ENCODE measurements at places on chromosomes 4 and X. TPM values are rescaled to one million over a fixed set of nuclear protein-coding genes. Genes with fewer than 3 reads are reported as not detected.

GRCh38 chr4:1720163-1720983, 750 bp downstream of the TMEM129 start:
- peak; percentile 67 for DNase-seq

GLUD2 gene
- 0.24 TPM for total RNA-seq

- peak; percentile 66 for DNase-seq
Observed at GRCh38 chrX:120790118-120790517, 85.5 kb downstream of the CT47B1 start.

NDUFB11 gene
- total RNA-seq, result 56.8 TPM

DGKK gene
- total RNA-seq, result not detected

TLR1 gene
- total RNA-seq, result 50.8 TPM

DNA sequence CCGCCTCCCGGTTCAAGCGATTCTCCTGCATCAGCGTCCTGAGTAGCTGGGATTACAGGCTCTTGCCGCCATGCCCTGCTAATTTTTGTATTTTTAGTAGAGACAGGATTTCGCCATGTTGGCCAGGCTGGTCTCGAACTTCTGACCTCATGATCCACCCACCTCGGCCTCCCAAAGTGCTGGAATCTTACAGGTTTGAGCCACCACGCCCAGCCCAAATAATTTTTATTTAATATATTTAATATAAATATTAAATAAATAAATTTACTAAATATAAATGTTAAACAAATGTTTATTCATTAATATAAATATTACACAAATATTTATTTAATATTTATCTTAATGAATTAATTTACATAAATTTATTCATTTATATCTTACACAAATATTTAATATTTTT, 120.2 kb downstream of the SHOX start:
- DNase-seq, result no peak

DNA sequence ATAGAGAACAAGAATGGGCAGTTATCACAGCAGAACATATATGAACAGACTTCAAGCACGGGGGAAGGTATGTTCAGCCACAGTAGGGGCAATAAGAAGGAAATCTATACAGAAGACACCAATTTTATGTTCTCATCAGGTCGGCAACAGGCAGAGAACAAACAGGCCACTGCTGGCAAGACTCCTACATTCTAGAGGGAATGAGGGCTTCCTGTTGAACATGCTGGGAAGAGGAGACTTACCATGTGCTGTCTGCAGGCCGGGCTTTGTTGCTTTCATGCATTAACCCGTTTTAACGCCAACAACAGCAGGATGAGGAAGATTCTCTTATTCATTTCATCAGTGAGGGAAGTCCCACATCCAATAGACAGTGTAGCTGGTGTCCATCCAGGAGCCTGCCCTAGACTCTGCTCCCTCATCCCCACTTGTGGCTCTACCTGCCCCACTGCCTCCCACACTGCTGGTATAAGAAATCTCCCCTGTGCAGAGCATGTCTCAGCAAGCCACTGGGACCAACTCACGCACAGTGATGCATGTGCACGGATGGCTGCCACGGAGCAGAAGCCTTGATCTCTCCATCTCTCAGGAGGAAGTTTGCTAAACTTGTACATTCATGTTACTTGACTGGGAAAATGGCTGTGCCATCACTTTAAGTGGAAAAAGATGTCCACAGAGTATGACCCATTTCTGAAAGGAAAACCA, 84.5 kb downstream of the ACOX3 start:
- DNase-seq, result no peak

GPR143 gene
- not detected for total RNA-seq

ACE2 gene
- not detected for total RNA-seq

DNA sequence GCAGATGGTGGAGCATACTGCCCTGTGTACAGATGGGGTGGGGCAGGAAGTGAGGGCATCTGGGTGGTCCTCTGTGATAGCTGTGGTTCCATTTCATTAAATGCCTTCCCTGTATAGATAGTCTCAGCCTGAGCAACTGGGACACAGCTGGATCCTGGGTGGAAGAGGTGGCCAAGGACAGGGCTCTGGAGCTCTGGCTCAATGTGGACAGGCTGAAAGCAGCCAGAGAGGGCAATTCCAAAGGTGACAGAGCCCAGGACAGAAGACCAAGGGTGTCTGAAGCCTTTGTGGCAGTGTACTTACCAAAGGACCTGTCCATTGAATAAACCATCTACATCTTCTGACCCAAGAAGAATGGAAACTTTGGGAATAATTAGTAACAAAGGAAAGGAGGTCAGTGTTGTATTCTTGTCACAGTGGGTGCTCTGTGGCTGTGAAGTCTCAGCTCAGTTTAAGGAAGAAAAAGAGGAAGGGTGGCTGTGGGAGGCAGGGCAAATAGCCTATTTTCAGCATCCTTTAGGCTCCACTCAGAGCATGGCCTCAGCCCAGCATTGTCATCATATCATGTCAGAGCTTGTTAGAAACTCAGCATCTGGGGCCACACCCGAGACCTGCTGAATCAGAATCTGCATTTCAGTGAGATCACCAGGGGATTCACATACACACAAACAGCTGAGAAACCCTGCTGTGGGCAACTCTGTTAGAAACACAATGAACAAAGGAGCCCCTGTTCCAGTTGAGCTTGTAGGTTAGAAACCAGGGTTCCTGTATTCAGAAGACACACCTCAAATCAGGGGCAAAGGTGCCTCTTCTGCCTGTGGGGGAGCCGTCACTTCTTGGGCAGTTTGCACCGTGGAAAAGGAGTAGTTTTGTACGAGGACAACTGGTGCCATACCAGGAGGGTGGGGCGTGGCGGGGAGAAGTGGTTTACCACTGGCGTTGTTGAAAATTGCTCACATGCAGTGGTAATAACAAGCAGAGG, 168.6 kb downstream of the PTTG2 start:
- DNase-seq, result peak; percentile 38

- DNase-seq, result no peak
Observed at GRCh38 chr4:6524436-6524835, 50.6 kb upstream of the MAN2B2 start.

- DNase-seq, result no peak
Observed at GRCh38 chrX:110341189-110342035, 17.2 kb upstream of the RTL9 start.

DNA sequence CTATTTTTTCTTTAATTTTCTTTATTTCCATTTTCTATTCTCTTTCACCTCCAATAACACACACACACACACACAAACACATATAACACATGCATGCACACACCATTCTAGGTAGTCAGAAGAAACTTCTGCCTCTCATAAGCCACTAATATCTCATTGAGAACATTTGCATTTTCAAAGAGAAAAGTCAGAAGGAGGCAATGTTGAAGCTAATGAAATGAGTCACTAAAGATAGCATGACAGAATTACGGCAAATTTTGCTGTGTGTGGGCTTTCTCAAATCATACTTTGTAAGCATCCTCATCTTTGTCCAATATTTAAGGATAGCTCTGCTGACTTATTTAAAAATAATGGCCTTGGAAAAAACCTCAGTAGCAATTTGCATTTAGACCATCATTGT, 291.3 kb downstream of the GUCY2F start:
- DNase-seq, result no peak

ARHGEF6 gene
- 43.4 TPM for total RNA-seq

DNA sequence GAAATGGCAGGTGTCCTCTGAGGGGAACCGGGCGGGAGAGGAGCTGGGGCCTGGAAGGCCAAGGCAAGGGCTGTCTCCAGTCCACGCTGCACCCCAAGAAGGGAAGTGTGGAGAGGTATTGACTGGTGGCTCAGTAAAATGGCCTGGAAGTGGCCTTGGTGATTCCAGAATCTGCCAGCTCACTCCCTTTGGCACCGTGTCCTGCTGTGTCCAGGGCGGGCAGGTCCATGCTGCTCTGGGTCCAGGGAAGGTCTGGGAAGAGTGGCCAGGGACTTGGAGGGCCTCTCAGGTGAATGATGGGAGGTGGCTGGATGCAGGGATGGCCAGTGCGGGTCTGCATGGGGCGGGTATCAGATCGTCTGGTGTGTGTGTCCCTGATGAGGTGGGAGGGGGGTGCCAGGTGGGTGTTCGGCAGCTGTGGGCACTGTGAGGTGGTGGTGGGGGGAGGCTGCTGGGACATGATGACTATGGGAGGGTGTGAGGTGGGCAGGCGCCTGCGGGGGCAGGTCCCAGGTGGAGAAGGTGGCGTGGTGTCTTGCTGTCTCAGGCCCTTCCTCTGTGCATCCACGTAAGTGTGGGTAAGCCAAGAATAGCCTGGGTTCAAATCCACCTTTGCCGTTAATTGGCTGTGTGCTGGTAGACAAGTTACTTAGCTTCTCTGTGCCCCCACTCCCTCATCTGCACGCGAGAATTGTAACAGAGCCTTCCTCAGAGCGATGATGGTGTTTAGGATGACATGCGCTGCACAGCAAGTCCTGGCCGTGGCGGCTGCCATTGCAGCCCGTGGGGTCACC, 17.7 kb downstream of the RGS12 start:
- no peak for DNase-seq

DNA sequence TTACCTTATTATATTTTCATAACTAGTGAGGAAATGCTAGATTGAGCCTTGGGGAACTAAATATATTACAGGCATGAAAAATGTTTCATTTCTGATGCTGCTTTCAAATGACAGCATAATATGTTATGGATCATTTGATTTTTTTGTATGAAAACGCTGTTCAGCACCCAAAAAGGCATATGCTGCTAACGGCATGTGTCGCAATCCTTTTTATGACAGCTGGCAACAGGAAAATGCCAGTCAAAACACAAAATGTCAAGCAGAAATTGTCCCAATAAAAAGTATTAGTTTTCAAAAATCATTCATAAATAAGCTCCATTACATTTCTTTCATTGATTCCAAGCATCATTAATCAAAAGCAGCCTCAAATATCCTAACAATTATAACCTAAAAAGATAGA, 1244.5 kb downstream of the PCDH7 start:
- DNase-seq, result no peak

CLDN22 gene
- total RNA-seq, result not detected

GRCh38 chr4:138344851-138345250, 102.7 kb upstream of the SLC7A11 start:
- DNase-seq, result no peak

CRMP1 gene
- 0.10 TPM for total RNA-seq

DNA sequence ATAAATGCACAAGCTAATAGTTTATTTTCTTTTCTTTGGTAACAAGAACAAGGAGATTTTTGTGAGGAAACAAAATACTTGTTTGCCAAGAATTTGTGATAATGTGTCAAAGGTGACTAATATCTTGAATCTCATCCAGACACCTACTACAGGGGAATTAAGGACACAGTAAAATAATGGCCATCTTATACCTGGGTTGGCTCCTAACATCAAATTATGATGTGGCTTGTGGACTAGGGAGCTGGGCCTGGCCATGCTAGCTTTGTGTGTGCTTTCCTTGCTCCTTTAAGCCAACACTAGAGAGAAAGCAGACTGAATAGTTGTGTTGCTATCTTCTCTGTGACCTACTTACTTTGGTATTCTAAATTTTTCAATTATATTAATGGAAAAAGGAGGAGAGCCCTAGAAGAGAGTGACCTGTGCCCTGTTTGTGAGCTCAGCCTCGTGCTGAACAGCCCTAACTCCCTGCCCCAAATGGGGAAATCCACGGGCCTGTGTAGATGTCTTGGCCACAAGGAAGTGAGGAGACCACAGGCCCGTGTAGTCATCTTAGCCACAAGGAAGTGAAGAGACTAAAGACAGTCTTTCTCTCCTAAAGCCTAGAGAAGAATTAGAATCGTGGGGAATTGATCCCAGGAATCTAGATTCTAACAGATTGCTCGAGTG, 23.3 kb downstream of the ARHGAP24 start:
- DNase-seq, result peak; percentile 82

MTMR8 gene
- total RNA-seq, result 11.8 TPM

ART3 gene
- total RNA-seq, result not detected

GRCh38 chr4:128166982-128167381, 105.9 kb downstream of the LARP1B start:
- no peak for DNase-seq

IBSP gene
- total RNA-seq, result not detected

DNA sequence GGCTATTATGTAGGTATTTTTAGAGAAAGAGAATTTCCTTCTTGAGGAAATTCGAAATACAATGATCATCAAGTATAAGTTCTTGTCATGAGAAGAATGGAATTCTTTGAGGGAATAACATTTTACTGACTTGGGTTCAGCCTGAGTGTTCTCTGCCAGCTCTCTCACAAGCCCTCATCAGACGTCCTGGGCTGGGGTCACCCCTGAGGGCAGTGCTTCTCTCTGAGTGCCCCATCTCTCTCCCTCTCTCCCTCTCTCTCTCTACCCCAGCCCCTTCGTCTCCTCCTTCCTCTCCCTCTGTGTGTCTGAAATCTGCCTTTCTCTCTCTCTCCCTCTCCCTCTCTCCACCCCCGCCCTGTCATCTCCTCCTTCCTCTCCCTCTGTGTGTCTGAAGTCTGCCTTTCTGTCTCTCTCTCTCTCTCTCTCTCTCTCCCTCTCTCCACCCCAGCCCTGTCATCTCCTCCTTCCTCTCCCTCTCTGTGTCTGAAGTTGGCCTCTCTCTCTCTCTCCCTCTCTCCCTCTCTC, 241.7 kb upstream of the PSAPL1 start:
- DNase-seq, result no peak

GRCh38 chr4:18180892-18181291, 159.3 kb upstream of the LCORL start:
- no peak for DNase-seq

- DNase-seq, result no peak
Observed at GRCh38 chr4:148007792-148008191, 275.9 kb downstream of the ARHGAP10 start.

HTATSF1 gene
- total RNA-seq, result 17.9 TPM

FGA gene
- total RNA-seq, result not detected

DNA sequence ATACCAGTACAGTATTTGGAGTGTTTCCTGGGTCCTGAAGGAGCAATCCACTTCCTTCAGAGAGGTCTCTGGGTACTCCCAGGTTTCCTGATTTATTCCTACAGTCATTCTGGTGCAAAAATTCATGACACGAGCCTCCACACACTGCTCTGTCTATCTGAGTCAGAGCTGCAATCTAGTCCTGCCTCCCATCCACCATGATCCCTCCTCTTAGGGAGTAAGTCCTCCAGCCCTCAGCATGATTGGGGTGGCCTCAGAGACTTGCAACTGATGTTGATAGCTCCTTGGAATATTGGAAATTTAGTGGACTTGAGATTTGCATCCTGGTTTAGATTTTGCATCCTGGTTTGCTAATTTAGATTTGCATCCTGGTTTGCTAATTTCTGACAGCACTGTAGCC, 20.5 kb downstream of the CNGA1 start:
- no peak for DNase-seq

NR0B1 gene
- not detected for total RNA-seq

GRCh38 chrX:69038816-69039215, 126.4 kb downstream of the PJA1 start:
- no peak for DNase-seq

- no peak for DNase-seq
Observed at GRCh38 chr4:78205591-78205990, 148.5 kb downstream of the FRAS1 start.

- DNase-seq, result no peak
Observed at GRCh38 chr4:123856689-123857545, 460.3 kb downstream of the SPRY1 start.

- no peak for DNase-seq
Observed at GRCh38 chr4:13493793-13494192, 9.7 kb upstream of the RAB28 start.

DNA sequence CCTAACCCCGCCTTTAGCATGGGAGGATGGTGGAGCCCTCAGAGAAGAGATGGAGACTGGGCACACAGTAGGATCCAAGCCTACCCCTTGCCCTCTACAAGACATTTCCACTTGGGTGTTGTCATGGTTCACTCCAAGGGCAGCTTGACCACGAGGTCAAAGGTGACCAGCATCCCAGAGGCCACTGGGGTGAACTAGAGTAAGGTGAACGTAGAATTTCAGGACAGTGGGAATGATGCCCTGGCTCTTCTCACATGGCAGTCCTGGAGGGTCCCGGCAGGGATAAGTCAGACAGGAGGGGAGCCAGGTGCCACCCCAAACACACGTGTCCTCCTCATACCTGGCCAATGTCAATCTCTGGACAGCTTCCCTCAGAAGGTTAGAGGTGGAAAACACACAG, 274.2 kb upstream of the AGTR2 start:
- no peak for DNase-seq

Measured in B cell (primary cell).